Stimulated activated CD4-positive, alpha-beta T cell treated with anti-CD3 and anti-CD28 coated beads, Interleukin-1b, Interleukin-23, amount 100 ng/mL, for 4 hours (primary cell): ENCODE measurements at places on chromosomes 3 and 15.
A peak's percentile ranks its signal among the peaks of the same experiment; 100 is the strongest.

- no peak for DNase-seq
These were observed 38.9 kb downstream of the TOPAZ1 start for GRCh38 chr3:44280631-44281030.

DNA sequence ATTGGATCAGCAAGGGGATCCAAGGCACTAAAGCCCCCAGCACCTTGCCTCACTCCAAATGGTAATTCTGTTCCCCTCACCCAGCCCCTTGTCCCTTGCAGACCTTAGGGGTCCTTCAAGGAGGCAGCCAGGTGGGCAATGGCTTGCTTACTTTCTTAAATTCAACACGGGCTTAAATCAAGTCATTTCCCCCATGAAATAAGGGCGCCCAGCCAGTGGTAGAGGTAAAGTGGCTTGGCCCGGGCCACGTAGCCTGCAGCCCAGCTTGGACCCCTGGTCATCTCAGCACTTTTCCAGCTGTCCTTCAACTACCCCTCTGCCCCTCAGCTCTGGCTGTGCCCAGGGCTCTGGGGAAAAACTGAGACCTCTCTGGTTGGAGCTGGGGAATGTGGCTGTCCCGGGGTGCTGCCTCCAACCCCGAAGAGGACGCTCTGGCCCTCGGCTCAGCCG lies 1.2 kb downstream of the PSTPIP1 start:
- DNase-seq, result no peak

GRCh38 chr3:141275973-141276372 lies 44.3 kb downstream of the PXYLP1 start:
- DNase-seq, result no peak

- no peak for DNase-seq
These were observed 110.1 kb downstream of the ROBO2 start for GRCh38 chr3:77150028-77150427.

DNA sequence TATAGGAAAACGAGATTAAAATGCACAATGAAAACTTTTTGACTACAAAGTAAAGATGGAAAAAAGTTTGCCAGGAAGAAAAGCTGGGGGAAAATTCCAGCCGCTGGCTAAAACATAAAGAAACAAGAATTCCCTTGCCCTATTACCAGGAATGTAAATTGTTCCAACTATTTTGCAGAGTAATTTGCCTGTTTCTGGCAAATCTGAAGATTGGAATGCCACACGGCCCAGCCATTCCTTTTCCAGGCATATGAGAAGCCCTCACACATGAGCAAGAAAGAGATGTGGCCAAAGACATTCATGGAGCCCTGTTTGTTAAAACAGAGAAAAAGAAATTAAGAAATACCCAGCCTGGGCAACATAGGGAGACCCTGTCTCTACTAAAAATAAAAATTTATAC lies 8.4 kb upstream of the GATA2 start:
- DNase-seq, result no peak

DNA sequence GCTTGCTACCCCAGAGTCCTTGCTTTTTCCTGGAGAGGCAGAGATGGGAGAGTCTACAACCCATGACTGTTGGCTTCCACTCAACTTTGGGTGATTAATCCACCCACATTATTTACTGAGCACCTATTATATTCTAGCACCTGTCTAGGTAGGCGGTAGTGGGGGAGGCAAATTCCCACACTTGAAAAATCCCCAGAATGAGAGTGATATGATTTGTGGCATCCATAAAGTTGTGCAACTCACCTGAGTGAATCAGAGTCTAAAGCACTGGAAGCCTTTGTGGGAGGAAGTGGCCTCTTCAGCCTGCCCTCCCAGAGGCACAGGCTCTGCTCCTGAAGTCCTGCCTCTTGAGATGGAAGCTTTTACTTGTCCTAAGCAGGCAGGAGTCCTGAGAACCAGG lies 40.4 kb upstream of the CTNNB1 start:
- DNase-seq, result peak; percentile 3

GRCh38 chr3:128537091-128537703 lies 44.2 kb upstream of the GATA2 start:
- DNase-seq, result no peak

GRCh38 chr3:152276681-152277080 lies 8.0 kb downstream of the MBNL1 start:
- no peak for DNase-seq

- DNase-seq, result no peak
These were observed at the start of gene CLDN11 for GRCh38 chr3:170418422-170419398. Gene CLDN11, plus strand, starts transcription at chr3:170418868. Its CDS starts 199 bp downstream, at chr3:170419067.

DNA sequence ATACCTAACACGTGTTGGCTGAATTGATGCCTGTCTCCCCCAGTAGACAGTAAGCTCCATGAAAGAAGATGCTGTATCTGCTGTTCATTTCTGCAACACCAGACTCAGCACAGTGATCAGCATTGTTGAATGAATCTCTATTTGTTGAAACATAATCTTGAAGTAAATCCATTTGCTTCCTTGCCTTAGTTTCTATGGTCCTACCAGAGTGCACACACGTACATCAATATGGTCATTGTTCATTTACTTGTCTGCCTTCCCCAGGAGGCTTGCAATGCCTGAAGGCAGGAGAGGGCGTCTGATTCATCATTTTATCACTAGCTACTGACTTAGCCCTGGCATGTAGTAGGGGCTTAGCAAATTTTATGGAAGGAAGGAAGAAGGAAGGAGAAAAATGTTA lies 19.2 kb downstream of the RBP2 start:
- DNase-seq, result no peak

- no peak for DNase-seq
These were observed 79.6 kb downstream of the SUMF1 start for GRCh38 chr3:4387210-4388204.

- no peak for DNase-seq
These were observed 96.7 kb upstream of the NECTIN3 start for GRCh38 chr3:110974902-110975301.

DNA sequence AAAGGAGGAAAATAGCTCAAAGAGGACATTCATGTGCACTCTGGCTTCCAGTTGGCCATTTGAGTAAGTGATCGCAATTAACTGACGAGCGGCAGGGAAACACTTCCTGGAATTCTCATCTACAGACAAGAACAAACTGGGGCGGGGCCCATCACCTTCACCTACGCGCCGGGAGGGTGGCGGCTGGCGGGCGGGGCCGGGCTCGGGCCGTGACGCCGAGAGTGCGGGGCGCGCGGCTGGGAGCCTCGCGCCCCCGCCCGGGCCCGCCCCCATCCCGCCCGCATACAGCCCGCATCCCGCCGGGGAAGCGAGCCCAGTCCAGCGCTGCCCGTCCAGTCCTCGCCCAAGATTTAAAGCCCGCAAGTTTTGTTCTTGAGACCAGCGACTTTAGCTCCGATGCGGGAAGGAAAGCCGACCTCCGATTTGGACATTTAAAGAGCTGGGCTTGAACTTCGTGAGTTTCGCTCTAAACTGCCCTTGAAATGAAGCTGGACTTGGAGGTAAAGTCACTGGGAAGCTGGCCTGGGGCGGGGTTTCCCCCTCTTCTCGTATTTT lies at the start of gene B3GNT5:
Gene B3GNT5, plus strand, starts transcription at position 281 of the 555 bp plus-strand sequence. CDS start 16,546 bp downstream, outside the sequence.
- DNase-seq, result peak; percentile 41

DNA sequence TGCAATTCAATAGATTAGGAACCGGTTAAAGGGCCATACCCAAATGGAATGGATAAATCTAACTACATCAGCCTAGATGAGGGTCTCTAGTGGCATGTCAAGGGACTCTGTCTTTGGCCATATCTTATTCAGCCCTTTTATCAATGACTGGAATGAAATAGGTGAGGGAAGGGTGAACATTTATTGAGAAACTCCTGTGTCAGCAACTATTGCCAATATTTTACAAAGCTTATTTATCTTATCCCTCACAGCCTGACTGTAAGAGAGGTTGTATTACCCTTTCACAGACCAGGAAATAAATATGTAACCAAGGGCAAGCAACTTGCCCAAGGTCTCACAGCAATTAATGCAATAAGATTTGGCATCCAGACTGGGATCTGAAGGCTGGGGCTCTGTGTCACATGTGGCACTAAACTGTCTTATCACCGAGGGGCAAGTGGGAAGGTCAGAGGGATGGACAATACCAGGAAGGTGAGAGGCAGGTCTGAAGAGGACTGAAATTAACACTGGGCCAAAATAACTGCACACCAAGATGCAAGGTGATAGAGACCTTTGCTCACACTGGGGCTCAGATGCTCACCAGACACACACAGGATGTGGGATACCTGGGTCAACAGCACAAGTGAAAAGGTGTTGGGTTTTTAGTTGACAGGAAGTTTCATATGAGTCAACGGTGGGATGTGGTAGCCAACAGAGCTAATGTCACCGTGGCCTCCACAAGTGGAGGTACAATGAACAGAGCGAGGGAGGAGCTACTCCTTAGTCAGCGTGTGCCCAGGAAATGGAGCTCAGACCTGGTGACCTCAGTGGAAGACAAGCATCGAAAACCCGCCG lies 261.3 kb downstream of the RPLP1 start:
- peak; percentile 52 for DNase-seq

GRCh38 chr3:151687076-151687475 lies 46.7 kb upstream of the AADACL2 start:
- DNase-seq, result no peak

DNA sequence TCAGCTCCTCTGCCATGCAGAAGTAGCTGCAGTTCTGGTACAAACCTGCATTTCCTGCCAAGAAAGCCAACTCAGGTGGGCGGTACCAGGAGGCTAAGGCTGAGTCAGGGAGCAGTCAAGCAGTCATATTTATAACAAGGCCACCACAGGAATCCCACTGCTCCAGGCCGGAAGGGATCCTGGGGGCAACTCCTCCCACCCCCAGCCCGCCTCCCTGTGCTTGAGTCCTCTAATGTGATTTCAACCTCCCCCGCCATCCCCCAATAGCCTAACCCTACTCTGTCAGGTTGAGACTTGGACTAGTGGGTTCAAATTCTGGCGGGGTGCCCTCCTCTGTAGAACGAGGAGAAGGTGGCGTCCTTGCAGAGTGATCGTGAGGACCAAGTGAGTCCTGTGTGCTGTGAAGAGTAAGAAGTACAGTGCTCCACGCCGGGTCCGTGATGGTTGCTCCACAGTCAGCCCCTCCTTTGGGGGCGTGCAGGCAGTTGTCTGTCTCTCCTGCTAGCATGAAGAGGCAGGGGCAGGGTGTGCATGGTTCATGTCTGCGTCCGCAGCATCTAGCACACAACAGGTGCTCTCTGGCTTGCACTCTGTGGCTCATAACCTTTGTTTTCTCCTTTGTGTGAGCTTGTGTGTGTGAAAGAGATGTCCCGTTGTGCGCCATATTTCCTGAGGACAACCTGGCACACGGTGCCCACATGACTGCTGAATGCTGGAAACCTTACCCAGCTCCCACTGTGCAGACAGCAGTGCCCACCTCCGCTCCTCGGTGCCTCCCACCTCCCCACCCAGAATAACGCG lies 78.3 kb downstream of the SMAD6 start:
- DNase-seq, result no peak

GRCh38 chr3:148938936-148939335 lies 52.4 kb upstream of the GYG1 start:
- no peak for DNase-seq

DNA sequence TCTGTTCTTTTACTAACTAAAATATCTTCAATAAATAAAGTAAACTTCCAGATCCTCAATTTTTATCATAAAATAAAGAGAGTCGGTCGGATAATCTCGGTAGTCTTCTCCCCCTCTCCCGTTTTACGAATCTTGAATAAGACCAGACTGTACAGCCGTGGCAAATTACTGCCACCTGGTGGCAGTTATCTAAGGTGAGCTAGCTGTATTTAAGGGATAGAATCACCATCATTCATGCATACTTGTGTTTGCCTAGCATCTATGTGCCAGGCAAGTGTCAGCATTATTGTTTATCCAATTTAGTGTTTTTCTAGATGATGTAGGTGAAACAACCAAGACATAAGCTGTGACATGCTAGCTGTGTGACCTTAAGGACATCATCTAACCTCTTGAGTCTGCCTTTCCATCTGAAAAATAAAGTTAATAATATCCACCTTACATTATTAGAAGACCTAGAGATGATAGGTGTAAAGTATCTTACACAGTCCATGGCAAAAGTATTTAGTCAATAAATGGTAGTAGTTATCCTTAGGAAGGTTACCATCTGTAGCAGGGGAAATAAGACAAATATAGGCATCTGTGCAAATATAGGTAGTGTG lies 21.3 kb downstream of the DUT start:
- peak; percentile 3 for DNase-seq

DNA sequence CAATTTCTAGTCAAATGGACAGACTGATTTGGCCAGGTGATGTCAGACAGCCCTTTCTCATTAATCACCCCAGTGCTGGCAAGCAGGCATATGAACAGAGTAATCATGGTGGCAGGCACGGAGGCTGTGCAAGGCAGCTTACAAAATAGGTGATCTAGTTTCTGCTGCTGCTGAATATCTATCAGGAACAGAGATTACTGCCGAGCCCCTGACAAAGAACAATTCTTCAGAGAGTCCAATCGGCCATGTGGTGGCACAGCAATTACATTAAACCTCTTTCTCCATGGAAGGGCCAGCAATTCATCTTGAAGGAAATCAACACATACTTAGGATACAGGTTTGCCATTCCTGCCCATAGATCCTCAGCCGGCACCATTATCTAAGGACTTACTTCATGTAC lies 32.3 kb upstream of the THBS1 start:
- DNase-seq, result no peak

- no peak for DNase-seq
These were observed 17.5 kb upstream of the KCTD6 start for GRCh38 chr3:58474348-58474911.

- peak; percentile 25 for DNase-seq
These were observed 593.4 kb upstream of the TGFBR2 start for GRCh38 chr3:30012941-30013543.

GRCh38 chr15:91917686-91918360 lies 64.3 kb downstream of the SLCO3A1 start:
- DNase-seq, result no peak

GRCh38 chr3:111667170-111667569 lies 72.0 kb upstream of the ZBED2 start:
- no peak for DNase-seq

DNA sequence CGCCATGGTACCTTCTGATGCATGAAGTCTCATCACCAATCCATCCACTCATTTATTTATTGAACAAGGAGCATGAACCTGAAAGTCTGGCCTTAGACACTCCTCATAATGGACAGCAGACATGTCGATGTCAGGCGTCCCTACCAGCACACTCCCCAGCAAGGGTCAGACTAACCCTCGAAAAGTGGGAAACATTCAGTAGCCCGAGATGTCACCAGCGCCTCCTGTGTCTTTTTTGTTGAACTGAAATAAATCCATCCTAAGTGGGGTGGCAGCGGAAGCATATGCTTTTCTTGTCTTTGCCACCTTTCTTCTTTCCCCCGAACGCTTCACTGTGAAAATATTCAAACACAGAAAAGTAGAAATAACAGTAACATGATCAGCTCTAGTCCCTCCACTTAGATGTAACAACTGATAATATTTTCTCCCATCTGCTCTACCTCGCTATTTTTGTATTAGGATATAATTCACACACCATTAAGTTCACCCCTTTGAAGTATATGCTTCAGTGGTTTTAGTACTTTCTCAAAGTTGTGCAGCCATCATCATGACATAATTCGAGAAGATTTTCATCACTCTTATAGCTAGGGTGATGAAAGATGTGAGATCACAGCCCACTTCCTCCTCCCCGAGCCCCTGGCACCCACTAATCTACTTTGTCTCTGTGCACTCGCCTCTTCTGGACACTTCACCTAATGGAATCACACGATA lies 121.6 kb downstream of the ADAMTS17 start:
- no peak for DNase-seq
